ENCODE measurements at places on chromosomes 4 and X. TPM values are rescaled to one million over a fixed set of nuclear protein-coding genes. Genes with fewer than 3 reads are reported as not detected.

GRCh38 chrX:110267874-110268273 lies 50.0 kb downstream of the AMMECR1 start:
- no peak for DNase-seq

- DNase-seq: no peak
These were observed 236.4 kb downstream of the PDGFC start for GRCh38 chr4:156734965-156735895.

GRCh38 chrX:11331788-11332187 lies 38.6 kb downstream of the AMELX start:
- DNase-seq: no peak

Gene PAGE4
- not detected for total RNA-seq

Measured in occipital lobe (tissue), 3 donors.